ENCODE measurements at places on chromosomes 6 and 20. TPM values are rescaled to one million over a fixed set of nuclear protein-coding genes. Genes with fewer than 3 reads are reported as not detected.

VGLL2 gene
- not detected for total RNA-seq

DACT2 gene
- 2.9 TPM for total RNA-seq

WASF1 gene
- total RNA-seq = 63.2 TPM

HFE gene
- 0.41 TPM for total RNA-seq

RAD21L1 gene
- under 0.01 TPM for total RNA-seq

ASIP gene
- not detected for total RNA-seq

VTA1 gene
- total RNA-seq = 73.0 TPM

DEFB132 gene
- total RNA-seq = not detected

TFAP2C gene
- 2.4 TPM for total RNA-seq

EMILIN3 gene
- total RNA-seq = 1.6 TPM

BAK1 gene
- 2.9 TPM for total RNA-seq

HLA-DQB2 gene
- not detected for total RNA-seq

GPR6 gene
- total RNA-seq = 7.3 TPM

COL10A1 gene
- not detected for total RNA-seq

OR2B2 gene
- total RNA-seq = not detected

DOK5 gene
- total RNA-seq = 236 TPM

NKAIN4 gene
- 14.7 TPM for total RNA-seq

PSORS1C1 gene
- total RNA-seq = not detected

MOCS1 gene
- total RNA-seq = 5.7 TPM

C6orf118 gene
- 5.3 TPM for total RNA-seq

TCFL5 gene
- total RNA-seq = 6.1 TPM

RHAG gene
- total RNA-seq = 0.41 TPM

DBNDD2 gene
- total RNA-seq = 2.9 TPM

SDHAF4 gene
- total RNA-seq = 33.4 TPM

PDYN gene
- total RNA-seq = 16.3 TPM

C20orf144 gene
- total RNA-seq = 0.41 TPM

HS3ST5 gene
- total RNA-seq = 13.9 TPM

POM121L2 gene
- total RNA-seq = not detected

TSHZ2 gene
- total RNA-seq = 2.4 TPM

XKR7 gene
- 9.8 TPM for total RNA-seq

EDN3 gene
- 0.82 TPM for total RNA-seq

SCUBE3 gene
- 1.6 TPM for total RNA-seq

ANKRD66 gene
- not detected for total RNA-seq

EEF1A2 gene
- total RNA-seq = 179 TPM

RAET1L gene
- total RNA-seq = not detected

NOTCH4 gene
- 5.3 TPM for total RNA-seq

Data from frontal cortex (tissue), 4 donors.